Lower leg skin (tissue), 4 donors: ENCODE measurements at places on chromosomes 5 and 9. TPM values are rescaled to one million over a fixed set of nuclear protein-coding genes. Genes with fewer than 3 reads are reported as not detected.

The OTULINL gene
- total RNA-seq, result 1.9 TPM

- DNase-seq, result no peak
These were observed 18.1 kb downstream of the MAMDC2 start for GRCh38 chr9:70061776-70062175.

DNA sequence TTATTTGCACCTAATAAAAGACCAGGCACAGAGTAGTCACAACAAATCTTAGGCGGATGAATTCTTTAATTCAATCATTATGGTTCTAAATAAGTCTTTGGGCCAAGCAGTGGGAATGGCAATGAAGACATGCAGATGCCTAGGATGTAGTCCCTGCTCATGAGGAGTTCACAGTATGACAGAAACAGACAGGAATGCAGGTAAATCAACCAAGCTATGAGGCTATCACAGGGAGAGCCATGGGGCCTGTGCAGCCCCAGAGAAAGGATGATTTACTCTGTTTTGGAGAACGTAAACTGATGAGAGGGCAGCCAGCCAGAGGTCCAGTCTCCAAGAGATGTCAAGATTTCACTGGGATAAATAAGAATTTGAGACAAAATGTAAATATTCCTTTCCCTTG lies 129.4 kb downstream of the TRIM32 start:
- no peak for DNase-seq

- DNase-seq, result no peak
These were observed 872 bp downstream of the LIX1 start for GRCh38 chr5:97141539-97141938.

DNA sequence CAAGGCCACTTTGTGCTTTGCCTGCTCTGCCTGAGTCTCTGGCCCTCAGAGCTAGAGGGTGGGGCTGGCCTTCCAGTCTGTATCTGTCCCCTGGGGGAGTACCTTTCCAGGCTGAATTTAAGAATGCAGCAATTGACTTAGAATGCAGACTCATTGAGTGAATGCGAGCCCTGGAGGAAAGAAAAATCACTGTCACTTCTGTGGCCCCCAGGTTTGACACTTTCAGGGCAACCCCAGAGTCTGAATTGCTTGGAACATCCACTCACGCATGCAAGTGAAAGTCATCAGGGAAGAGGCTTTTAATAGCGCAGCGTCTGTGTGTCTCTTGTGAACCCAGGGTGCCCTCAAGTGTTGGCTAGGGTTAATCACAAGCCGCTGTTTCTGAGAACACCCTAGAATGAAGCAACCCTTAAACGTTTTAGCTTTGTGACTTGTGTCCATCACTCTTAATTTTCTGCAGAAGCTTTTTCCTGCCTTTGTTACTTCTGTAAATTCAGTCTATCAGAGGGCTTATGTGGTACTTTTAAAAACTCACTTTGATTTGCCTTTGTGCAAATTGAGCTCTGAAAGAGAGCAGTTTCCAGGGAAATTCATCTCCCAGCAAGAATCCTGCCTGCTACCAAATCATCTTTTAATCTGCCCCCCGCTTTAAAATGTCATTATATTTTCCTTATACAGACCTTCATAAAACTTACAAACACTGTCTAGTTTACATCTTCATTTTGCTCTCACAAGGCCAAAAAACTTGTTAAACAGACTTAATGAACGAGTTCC lies 146.8 kb upstream of the IQGAP2 start:
- DNase-seq, result peak; percentile 59

DNA sequence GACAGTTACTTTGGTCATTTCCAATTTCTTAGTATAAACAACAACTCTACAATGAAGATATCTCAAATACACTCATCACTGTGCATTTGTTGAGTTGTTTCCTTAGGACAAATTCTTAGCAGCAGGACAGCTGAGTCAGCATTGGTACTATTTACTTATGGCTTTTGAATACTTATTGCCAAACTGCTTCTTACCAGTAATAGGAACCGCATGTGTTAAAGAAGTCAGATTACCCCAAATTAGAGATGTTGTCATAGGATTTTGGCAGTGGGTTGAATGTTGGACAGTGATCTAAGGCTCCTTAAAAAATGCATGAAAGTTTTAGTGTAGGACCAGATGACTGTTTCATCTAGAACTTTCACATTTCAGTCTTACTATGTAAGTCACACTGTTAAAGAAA lies 280.1 kb upstream of the DMRT1 start:
- no peak for DNase-seq

- DNase-seq, result no peak
These were observed 76.6 kb upstream of the XPA start for GRCh38 chr9:97773723-97774122.

DNA sequence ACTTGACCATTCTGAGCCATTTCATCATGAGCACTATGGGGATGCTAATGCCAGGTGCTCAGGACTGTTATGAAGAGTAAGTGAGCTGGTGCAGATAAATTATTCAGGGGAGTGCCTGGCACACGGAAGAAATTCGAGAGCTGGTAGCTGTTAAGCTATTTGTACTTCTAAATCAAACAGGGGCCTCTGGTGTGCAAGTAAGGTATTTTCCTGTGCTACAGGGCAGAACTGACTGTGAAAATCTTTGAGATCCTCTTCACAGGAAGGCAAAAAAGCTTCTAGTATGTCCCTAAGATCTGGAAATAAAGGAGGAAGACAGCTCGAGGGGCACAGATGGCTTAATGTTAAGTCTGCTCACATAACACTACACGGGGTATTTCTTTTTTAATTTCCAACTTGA lies 106.3 kb upstream of the SPOCK1 start:
- DNase-seq, result no peak

GRCh38 chr9:132459661-132460060 lies 49.6 kb downstream of the CFAP77 start:
- DNase-seq, result no peak

GRCh38 chr9:110123341-110124095 lies 84.4 kb downstream of the C9orf152 start:
- DNase-seq, result no peak

DNA sequence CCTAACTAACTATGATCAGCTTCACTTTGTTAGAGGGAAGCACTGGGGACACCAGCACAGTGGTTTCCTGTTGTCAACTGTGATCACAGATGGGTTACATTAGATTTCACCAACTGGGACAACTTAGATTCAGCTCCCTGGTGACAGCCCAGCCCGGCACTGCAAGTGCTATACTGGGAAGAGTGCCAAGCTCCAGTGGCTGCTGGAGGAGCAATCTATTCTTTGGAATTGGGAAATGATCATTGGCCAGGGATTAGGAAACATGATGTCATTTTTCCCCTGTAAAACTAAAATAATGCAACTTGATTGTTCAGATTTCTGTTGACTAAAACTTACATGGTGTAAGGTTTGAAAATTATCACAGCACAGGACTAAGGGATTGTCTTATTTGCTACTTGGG lies 33.2 kb downstream of the PTGR1 start:
- DNase-seq, result no peak

DNA sequence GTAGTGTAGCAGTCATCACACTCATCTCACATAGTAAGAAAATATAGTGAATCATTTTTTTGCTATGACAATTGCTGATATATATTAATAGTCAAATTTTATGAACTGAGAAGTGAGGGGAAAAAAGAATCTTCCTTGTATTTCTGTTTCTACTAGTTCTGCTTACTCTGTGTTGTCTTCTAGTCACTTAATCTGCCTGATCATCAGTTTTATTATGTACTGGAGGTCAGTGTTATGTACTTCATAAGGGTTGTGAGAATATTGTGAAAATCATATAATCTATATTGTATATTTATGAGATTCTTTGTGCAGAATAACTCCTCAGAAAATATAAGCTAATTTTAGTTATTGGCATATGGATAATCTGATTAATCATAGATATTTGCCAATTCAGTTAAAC lies 546.9 kb upstream of the RIOK2 start:
- no peak for DNase-seq

GRCh38 chr9:86997156-86997555 lies 49.9 kb upstream of the GAS1 start:
- DNase-seq, result no peak
